Endodermal cell (in vitro differentiated cells): ENCODE measurements at places on chromosomes 5 and 9. TPM values are rescaled to one million over a fixed set of nuclear protein-coding genes. Genes with fewer than 3 reads are reported as not detected.

DNA sequence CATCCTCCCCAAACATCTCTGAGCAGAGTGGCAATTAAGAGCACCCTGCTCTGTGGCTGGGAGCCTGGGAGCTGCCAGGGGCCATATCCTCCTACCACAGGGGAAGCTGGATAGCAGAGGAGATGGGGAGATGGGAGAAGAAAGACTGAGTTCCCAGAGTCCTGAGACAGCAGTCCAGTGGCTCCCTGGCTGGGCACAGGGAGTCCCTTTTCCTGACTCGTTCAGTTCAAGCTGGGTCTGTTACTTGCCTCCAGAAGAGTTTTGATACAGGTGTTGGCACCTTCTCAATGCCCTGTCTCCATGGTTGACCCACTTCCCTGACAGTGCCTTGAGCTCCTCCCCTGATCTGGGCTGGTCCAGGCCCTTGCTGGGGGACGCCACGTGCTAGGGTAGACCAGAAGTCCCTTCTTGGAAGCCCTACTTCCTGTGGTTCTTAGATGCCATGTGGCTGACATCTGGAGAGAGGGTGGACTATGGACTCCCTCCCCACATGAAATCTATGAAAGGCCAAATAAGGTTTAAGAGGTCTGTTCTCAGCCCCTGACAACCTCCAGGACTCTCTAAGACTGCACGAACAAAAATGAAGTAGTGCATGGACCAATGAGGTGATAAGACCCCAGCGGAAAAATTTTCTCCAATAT lies 166.2 kb downstream of the AUH start:
- no peak for DNase-seq

- DNase-seq = no peak
These were observed 10.1 kb downstream of the LHFPL2 start for GRCh38 chr5:78638423-78638822.

- no peak for DNase-seq
These were observed 309.3 kb upstream of the ACTBL2 start for GRCh38 chr5:57791875-57792274.

GRCh38 chr9:119967867-119968535 lies 598.8 kb upstream of the BRINP1 start:
- DNase-seq = no peak

GRCh38 chr5:6914347-6914746 lies 201.1 kb downstream of the TENT4A start:
- no peak for DNase-seq

DNA sequence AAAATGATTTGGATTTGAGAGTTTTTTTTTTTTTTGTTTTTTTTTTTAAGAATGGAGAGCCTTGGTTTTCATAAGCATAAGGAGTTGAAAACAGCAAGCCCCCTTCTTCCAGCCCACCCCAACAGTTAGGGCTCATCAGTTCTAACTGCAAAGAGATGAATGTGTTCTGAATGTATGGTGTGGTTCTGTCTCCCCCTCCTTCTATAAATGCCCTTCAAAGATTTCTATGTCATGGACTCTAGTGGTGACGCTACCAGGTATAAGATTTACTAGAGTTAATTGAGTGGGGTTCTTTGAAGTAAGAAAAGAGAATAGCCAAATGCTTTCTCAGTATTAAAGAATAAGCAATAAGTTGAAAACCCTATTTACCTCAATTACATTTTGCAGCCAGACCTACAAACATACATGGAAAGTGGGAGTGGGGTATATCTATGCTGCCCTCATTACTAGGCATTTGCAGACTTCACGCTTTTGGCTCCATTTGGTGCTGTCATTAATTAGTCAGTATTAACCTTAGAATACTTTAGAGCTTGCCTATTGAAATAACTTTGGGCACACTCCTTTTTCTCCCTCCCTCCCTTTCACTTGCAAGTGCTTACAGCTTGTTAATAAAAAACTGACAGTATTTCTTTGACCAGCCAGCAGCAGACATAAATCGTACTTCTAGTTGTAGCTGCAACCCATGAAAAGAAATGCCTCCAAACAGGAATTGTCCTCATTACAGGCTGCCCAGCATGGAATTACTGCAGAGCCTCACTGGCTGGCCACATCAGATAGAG lies 667.2 kb upstream of the ZNF608 start:
- no peak for DNase-seq

DNA sequence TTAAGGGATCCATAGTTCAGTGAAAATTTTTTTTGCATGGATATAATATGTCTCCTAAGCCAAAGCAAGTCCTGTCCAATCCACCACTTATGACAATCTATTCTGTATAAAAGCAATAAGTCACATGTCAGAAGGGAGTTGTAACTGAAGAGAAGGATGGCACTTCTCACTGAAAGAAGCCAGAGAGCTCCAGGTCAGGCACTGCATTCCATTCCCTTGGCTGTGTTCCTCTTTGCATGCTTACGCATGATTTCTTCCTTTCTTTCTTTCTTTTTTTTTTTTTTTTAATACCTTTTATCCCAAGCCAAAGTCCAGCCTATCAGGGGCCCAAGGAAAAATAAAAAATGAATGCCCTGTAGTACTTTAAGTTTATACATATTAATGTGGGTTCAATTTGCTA lies 39.8 kb downstream of the MAMDC2 start:
- DNase-seq = no peak

DNA sequence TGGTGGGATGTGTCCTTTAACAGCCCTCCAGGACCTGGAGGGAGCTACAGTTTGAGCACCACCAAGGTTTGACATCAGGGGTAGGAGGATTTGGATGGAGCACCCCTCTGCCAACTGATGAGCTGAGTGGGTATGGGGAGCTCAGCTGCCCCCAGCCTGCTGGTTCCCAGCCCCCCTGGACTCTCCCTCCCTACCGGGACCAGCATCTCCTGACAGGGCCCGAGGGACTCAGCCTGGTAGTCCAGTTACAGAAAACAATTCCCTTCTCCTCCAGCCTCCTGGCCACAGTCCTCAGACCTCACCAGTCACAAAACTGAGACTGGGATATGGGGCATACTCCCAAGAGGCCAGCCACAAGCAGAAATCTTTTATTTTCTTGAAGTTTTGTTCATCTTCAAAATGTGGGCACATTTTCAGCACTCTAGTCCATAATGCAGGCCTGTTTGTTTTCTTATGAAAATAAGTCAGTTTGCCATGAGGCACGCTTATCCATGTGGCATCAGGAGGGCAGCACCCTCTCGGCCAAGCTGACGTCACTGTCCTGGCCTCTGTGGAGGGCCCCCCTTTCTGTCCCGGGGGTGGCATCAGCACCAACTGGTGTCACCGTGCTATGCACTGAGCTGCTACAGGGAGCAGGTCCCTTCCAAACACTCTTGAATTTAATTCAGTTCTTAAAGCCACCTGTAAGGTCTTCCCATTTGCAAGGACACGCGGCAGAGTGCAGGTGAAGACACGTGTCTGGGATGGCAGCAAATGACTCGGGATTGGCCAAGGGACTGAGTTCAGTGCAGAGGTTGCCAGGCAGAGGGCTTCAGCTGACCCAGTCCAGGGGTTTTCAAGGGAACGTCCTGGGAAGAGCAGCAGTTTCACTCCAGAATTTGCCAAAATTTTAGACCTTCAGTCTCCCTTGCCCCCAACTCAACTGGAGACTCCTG lies 187.6 kb downstream of the GADD45G start:
- no peak for DNase-seq

DNA sequence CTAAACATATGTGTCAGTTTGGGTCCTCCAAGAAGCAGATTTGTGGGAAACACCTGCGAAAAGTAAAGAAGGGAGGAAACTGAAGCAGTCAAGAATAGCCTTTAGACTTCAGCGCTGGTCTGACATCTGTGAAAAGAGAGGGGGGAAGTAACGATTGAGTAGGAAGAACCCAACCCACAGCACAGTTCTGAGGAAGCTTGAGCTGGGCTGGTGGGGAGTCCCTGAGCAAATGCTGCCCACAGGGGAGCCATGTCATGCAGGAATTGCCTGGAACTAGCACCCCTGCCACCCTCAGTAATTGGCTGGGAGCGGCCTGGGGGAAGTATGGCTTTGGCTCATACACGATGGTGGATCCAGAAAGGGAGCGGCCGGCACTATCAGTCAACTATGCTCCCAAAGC lies 20.6 kb downstream of the FAM240B start:
- no peak for DNase-seq

- DNase-seq = no peak
These were observed 40.4 kb upstream of the MACIR start for GRCh38 chr5:103218164-103218563.

DNA sequence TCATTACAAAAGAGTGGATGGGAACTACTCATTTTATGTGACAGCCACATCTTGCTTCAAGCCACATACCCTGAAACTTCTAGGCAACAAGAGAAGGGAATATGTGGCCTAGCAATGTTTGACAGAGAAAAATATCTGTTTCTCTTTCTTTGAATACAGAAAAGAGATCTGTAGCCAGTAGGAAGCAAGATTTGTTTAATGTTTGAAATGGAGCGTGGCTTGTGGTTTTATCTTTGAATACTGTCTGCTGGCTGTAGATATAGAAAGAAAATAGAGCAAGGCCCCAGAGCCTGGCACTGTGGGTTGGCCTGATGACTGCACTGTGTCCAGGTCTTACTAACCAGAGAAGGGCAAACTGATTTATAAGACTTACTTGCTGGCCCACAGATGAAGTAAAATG lies 133.8 kb downstream of the ARHGEF28 start:
- DNase-seq = no peak

- DNase-seq = peak; percentile 69
These were observed 11.6 kb upstream of the WHRN start for GRCh38 chr9:114516913-114517312.

DNA sequence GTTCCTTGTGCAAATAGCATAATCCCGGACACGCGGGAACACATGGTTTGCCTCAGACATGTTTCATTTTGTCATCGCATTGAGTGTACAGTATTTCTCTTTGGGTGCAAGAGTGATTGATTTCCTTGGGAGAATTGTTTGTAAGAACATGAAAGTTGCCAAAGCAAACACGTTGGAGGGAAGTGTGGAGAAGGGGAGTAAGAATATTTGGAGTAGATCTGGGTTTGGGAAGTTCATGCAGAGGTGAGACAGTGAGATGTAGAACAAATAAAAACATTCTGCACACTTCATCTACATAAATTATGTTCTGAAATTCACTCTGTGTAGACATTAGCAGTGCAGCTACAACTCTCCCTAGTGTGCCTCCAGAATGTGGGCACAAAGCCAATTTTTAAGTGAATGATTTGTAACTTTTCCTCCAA lies 24.0 kb downstream of the FOXD1 start:
- DNase-seq = no peak

- no peak for DNase-seq
These were observed 277.9 kb downstream of the GAS1 start for GRCh38 chr9:86669422-86669821.

GRCh38 chr5:52799358-52799982 lies 11.8 kb downstream of the ITGA1 start:
- DNase-seq = peak; percentile 85

DNA sequence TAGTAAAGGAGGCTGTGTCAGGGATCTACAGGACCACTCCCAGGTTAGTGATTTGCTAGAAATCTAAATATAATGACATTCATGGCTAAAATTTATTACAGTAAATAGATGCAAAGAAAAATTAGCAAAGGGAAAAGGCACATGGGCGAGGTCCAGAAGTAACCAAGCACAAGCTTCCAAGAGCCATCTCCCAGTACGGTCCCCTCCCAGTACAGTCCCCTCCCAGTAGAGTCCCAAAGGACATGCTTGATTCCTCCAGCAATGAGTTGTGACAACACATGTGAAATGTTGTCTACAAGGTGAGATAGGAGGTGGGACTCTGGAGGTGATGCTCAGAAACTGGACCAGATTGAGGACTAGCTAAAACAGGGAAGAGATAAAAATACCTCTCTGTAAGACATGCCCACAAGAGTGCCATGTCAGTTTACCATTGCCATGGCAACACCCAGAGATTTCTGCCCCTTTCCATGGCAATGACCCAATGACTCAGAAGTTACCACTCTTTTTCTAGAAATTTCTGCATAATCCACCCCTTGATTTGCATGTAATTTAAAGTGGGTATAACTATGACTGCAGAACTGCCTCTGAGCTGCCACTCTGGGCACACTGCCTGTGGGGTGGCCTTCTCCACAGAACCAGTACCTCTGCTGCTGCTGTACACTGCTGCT lies 27.9 kb upstream of the CEMIP2 start:
- DNase-seq = no peak

DNA sequence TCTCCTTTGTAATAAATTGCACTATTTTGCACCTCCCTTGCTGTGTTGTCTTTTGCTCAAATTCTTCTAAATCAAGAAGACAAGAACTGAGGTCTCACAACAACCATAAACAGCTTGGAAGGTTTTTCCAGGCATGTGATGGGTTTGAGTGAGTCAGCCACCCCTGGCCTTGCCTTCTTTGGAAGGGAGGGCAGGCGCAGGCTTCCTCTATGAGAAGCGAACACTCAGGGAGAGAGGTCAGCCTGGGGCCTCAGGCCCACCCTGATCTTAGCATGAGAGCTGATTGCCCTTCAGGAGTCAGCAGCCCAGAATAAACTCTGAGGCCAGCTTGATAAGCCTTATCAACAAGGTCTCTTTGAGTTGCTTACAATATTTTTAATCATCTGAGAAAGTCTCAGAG lies 31.6 kb downstream of the S1PR3 start:
- DNase-seq = no peak

DNA sequence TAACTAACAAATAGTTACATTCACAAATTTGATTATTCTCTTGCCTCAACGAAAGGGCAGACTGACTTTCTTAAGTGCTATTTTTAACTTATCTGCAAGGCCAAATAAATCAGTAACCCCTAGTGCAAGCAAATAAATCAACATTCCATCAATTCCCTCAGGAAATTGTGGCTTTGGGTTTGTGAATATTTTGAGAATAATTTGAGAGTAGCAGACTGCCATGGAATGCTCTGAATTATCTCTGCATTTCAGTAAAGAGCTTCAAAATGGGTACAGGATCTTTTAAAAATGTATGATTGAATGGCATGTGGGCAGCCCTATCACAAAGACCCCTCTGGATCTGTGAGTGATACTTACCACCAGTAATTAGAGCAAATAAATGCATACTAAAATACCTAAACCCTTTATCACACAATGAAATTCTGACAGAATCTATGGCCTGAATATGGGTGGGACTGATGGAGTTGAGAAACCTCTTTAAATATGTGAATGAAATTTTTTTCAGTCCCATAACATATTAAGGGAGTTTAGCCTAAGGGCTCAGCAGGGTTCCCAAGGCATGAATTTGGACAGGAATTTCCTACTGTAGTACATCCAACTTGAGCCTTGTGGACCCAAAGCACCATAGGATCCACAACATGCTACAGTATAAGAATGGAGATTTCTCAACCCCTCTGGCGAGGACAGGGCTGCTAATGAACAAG lies 92.5 kb upstream of the ITGA2 start:
- DNase-seq = no peak

ANKRD33B gene
- total RNA-seq = 19.1 and 21.9 TPM in 2 replicates

RLN2 gene
- 2.3 and 3.2 TPM in 2 replicates for total RNA-seq

FAF2 gene
- total RNA-seq = 38.9 to 52.9 TPM (median 42.9 TPM) in 3 replicates

SLC2A6 gene
- 15.0 and 17.7 TPM in 2 replicates for total RNA-seq

PRSS3 gene
- not detected in 2 replicates for total RNA-seq

GRXCR2 gene
- not detected in 3 replicates for total RNA-seq

ASPN gene
- not detected in 3 replicates for total RNA-seq

PRLR gene
- total RNA-seq = 1.1 to 4.1 TPM (median 2.5 TPM) in 3 replicates

GALNT12 gene
- total RNA-seq = 52.9 to 71.6 TPM (median 56.3 TPM) in 3 replicates
